C1 segment of cervical spinal cord (tissue), 14 donors: ENCODE measurements at places on chromosomes 4 and X.

DNA sequence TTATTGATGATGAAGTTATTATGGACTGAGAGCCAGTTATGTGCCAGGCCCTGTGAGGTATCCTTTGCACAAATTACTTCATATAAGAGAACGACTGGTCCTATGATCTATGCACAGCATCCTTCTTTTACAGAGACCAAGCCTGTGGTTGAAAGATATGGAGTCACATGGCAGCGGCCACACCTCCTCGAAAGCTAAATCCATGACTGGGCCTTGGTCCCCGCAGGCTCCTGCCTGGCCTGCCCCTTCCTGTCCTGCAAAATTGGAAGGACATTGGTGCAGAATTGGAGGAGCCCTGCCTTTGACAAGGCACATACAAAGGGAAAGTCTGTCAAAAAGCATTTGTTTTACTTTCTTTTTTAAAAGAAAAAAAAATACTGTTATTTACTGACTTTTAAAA is 18.3 kb downstream of the SORBS2 start:
- no peak for DNase-seq

- DNase-seq = peak; percentile 1
These were observed 69.2 kb downstream of the CRMP1 start for GRCh38 chr4:5823542-5824211.

DNA sequence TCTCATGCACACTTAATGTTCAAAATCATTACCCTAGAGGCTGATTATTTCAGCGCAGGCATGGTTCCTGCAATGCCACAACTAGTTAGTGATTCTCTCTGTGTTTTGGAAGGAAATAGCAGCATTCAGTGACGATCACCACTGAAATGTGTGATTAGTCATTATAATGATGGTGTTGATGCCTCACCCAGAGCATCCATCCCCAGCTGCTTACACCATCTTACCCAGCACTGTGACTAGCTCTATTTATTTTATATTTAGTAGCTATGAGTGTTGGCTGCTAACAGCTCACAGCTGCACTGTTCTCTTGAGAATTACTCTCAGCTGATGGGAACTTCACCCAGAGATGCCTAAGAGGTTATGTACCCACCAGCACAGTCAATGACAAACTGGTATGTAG is 60.5 kb upstream of the TSPAN7 start:
- DNase-seq = no peak

GRCh38 chr4:53684136-53685130 is 93.1 kb upstream of the LNX1 start:
- DNase-seq = no peak

DNA sequence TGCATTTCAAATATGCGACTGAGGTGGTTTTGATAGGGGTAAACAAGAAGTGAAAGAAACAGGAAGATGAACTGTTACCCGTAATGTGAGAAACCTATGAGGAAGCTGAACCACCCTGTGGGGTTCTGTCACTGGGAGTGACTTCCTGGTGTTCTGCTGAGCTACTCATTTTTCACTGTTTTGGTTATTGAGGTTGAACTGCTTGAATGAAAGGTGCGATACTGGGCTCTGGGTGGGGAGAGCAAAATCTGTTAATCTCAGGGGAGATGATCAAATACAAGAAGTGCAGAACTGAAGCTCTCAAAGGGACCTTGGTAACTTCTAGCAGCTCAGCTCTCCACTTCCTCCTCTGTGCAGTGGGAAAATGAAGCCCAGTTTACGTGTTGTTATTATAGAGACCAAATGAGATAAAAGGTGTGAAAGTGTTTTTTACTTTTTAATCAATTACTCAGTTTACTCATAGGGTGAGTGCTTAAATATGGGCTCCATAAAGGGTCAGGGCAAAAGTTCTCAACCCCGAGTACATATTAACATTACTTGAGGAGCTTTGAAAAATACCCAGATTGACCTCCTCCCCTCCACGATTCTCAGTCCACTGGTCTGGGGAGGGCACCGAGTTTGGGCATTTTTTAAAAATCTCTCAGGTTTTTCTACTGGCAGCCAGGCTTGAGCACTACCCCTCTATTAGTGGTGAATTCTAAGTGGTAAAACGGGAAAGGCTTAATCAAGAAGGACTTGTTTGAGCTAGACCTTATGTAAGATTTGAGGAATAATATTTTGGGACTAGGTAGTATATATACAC is 66.7 kb downstream of the COQ2 start:
- DNase-seq = no peak
